ENCODE measurements at places on chromosomes 13 and 19.

DNA sequence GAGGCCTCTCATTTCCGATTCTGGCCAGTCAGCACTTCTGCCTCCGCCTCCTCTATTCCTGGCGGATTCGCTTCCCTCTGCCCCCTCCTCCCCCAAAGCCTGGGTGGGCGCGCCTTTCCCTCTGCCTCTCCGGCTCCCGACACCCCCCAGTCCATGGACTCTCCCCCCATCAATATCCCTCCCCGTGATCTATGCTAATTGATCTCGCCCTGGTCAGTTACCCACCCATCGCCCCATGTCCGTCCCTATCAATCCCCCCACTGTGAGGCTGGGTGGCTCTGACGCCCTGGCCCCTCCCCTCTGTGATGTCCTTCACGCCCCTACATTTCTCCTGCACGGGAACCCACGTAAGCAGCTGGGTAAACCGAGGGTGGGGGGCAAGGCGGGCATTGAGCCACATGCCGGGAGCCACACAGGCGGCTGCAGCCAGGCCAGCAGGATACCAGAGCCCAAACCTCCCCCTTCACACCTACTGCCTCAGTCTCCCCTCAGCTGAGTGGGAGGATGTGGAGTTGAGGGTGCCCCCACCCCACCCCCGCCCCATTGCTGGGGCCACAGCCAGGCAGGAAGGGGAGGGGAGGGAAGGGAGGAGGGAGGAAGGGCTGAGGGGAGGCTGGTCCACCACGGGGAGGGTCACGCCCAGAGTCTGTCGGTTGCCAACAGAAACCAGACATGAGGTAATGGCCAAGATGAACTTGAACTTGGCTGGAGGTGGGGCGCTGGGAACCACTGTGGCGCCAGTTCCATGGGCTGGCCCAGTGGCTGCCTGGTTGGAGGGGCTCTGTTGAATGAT, 21.0 kb downstream of the SMIM24 start:
- peak; percentile 48 for DNase-seq

GRCh38 chr13:70964124-70964523, 855.9 kb upstream of the KLHL1 start:
- DNase-seq, result no peak

GRCh38 chr13:105735281-105735680, 800.2 kb downstream of the EFNB2 start:
- no peak for DNase-seq

DNA sequence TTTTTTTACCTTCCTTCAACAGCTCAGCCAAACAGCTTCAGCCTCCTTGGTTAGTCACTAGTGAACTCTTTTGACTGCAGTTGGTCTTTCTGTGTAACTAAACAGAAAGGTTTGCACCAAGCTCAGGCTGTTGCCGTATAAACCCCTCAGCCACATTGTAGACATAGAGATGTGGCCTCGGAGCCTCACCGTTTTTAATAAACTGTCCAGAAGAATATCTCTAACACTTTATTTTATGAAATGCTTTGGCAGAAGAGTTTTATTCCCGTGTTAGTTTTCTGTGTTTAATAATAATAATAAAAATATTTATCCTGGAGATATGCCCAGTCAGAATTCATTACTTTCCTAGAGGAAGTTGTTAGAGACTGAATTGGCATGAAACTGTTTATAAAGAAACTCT, 171.7 kb upstream of the MAB21L1 start:
- no peak for DNase-seq

DNA sequence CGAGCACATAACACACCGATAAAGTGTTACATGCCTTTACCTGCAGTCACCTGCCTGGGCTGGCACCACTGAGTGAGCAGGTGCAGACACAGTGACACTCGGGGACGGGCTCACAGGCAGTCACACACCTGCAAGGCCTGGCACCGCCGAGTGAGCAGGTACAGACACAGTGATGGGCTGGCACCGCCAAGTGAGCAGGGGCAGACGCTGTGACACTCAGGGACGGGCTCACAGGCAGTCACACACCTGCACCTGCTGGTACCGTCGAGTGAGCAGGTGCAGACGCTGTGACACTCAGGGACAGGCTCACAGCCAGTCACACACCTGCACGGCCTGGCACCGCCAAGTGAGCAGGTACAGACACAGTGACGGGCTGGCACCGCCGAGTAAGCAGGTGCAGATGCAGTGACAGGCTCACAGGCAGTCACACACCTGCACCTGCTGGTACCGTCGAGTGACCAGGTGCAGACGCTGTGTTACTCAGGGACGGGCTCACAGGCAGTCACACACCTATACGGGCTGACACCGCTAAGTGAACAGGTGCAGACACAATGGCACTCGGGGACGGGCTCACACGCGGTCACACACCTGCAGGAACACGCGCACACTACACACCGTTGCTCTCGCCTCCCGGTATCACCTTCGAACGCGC, 470 bp downstream of the ZNF835 start:
- no peak for DNase-seq

DNA sequence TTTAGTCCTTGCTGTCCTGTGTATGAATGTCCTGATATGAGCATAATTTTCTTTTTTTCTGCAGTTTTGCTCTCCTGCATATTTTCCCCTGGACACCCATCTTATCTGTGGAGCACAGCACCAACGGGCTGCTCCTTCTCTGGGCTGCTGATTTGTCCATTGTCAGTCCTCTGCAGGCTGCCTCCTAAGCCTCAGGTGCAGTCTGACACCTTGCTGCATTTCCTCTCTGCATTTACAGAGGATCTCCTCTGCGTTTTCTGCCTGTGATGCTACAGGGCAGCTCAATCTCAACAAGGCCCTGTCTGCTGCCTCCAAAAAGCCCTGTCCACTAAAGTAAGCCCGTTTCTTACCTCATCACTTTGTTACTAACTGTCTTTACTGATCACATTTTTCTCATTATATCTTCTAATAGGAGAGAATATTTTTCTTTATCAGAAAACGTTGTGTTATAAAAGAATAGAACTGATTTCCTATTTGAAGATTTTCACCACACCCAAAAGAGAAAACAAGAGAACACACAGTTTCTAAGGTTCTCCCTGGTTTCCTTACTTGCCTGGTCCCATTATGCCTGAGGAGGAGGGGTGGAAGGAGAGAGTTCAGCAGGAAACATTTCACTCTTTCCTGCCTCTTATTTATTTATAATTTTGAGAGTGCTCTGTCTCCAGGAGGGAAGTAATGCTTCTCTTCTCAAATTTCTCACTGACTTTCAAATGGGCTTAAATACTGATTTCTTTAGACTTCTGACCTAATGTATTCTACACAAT, 65.6 kb upstream of the TDRD3 start:
- no peak for DNase-seq

GRCh38 chr13:19763618-19764017, 19.1 kb downstream of the PSPC1 start:
- DNase-seq, result no peak

GRCh38 chr19:10503002-10503789, at the start of gene KEAP1:
TSS of gene KEAP1 (minus strand) at chr19:10503356. CDS start at chr19:10500033, 3,323 bp downstream.
- DNase-seq, result no peak

- DNase-seq, result no peak
Observed at GRCh38 chr13:45875951-45876350, 24.4 kb upstream of the SIAH3 start.

GRCh38 chr13:39655041-39655568, 357 bp upstream of the COG6 start:
- DNase-seq, result no peak

DNA sequence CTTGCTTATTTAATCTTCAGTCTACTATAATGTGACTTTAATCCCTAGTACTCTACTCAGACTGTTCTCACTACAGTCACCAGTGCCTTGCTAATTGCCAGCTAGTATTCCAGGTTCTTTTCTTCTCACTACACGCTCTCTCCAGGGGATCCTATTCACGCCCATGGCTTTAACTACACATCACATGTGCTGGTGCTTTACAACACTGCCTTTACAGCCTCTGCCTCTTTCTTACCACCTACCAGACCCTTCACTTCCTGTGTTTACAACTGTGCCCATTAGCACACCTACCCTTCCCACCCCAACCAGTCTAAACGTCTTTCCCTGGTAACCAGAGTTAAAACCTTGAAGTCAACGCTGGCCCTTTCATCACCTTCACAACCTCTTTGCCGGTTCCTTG, 249.5 kb downstream of the DNAJC15 start:
- no peak for DNase-seq

GRCh38 chr19:944171-944567, 18.3 kb downstream of the ARID3A start:
- no peak for DNase-seq

DNA sequence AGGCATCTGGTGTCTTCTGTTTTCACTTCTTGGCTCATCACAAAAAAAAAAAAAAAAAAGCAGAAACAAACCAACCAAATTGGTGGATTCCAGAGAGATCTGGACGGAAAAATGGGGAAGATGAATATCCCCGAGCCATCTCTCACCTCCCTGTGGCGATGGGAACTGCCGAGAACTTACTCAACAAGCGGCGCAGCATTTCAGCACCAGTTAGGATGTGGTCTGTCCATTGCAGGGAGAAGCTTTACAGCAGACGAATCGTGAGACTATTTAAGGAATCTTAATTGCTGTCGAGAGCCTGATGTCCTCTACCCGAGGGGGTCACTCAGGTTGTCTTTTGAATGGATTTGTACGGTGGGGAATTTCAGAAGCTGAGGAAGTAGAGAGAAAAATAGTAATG, 17.3 kb upstream of the KDM4B start:
- peak; percentile 58 for DNase-seq

DNA sequence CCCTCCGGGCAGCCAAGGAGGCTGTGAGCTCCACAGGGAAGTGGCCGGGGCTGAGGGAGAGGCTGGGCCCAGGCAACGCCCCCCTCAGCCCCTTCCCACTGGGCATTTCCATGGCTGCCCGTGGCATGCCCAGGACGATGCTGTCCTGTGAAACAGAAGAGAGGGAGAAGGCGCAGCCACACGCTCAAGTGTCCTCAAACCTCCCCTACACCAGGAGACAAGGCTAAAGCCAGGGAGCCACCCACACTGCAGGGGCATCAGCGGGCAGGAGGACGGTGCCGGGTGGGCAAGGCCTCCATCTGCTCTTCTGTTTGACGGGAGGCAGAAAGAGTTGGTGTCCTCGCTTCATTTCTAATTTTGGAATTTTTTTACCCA, 14.2 kb upstream of the PROZ start:
- no peak for DNase-seq

DNA sequence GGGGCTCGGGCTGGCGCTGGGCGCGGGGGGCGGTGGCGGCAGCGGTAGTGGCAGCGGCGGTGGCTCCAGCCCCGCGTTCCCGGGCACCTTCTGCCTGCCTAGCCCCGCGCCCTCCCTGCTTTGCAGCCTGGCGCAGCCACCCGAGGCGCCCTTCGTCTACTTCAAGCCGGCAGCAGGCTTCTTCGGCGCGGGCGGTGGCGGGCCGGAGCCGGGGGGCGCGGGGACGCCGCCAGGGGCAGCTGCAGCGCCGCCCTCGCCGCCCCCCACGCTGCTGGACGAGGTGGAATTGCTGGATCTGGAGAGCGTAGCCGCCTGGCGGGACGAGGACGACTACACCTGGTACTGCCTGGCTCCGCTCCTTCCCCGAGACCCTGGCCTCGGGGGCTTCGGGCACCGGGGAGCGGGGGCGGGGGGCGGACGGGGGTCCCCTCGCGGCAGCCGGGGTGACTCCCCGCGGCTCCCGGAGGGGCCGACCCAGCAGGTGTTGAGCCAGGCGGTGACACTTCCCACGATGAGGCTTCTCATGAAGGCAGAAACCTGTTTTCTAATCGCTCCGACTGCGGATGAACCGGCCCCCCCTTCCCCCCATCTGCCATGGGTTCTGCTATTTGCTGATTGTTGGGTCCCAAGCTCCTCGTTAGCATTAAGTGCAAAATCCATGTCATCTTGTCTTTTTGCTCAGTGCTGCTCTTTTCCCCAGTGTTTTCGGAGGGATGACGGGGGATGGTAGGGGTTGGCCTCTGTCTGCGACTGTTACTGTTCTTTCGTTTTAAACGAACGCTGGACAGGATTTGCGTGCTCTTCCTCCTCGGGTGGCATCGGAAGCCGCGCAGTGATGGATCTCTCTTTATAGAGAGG, 943 bp downstream of the SLAIN1 start:
- DNase-seq, result peak; percentile 46

GRCh38 chr13:29771247-29771646, 79.2 kb downstream of the UBL3 start:
- peak; percentile 44 for DNase-seq

GRCh38 chr19:4228765-4229178, 551 bp upstream of the EBI3 start:
- no peak for DNase-seq

- no peak for DNase-seq
Observed at GRCh38 chr19:18430417-18431144, 7.4 kb downstream of the ISYNA1 start.

DNA sequence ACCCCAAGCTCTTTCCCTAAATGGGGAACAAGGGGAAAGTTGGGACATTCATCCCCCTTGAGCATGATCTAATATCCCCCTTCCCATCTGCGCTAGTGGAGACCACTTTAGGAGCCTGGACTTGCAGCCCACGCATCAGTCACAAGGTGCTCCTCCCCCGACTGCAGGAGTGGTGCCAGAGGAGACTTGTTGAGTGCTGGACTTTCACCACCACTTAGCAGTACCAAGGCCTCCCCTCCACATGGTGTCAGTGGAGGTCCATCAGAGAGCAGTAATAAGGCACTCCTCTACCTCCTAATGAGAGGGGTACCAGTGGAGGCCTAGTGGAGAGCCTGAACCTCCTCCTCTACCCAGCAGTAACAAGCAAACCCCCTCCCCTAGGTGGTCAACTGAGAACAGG, 22.5 kb downstream of the CAB39L start:
- DNase-seq, result peak; percentile 50

DNA sequence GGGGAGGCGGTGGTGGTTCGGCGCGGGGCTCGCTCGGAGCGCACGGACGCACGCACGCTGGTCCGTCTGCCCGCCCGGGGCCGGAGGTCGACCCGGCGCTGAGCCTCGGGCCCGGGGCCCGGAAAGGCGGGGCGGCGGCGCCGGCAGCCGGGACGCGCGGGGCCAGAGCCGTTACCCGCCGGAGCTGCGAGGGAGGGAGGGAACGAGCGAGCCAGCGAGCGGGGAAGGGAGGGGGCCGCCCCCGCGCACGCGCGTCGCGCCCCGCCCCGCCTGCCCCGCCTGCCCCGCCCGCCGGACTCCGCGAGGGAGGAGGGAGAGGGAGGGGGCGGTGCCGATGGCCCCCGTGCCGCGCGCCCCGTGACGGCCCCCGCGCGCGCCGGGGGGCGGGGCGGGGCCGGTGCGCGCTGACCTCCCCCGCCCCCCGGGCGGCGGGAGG, 15.0 kb downstream of the CIC start:
- DNase-seq, result peak; percentile 80

- DNase-seq, result peak; percentile 80
Observed at GRCh38 chr13:46307554-46307953, 79.5 kb downstream of the RUBCNL start.

GRCh38 chr19:23312515-23312914, 62.3 kb upstream of the ZNF724 start:
- no peak for DNase-seq

DNA sequence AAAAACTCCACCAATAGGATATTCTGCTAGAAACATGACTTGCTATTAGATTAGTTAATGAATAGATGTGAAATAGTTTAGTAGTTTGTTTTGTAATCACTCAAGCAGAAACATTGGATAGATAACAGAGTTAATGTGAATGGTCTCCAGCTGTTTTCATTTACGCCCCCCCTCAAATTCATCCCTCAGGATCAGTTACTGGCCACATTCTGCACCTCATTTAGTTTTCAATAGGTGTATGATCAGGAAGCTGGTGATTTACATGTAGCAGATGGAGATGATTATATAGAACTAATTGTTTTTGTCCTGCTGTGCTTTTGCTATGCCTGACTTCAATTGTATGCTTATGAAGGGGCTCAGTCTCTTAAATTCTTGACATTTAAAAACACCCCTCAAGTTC, 759.0 kb downstream of the SLITRK6 start:
- DNase-seq, result no peak
